CD4-positive, alpha-beta memory T cell (primary cell): ENCODE measurements at places on chromosomes 2 and 18.

- DNase-seq, result no peak
Measured at GRCh38 chr2:181025004-181025403, 44.6 kb downstream of the UBE2E3 start.

GRCh38 chr2:226338825-226339224 lies 460.8 kb downstream of the IRS1 start:
- no peak for DNase-seq

DNA sequence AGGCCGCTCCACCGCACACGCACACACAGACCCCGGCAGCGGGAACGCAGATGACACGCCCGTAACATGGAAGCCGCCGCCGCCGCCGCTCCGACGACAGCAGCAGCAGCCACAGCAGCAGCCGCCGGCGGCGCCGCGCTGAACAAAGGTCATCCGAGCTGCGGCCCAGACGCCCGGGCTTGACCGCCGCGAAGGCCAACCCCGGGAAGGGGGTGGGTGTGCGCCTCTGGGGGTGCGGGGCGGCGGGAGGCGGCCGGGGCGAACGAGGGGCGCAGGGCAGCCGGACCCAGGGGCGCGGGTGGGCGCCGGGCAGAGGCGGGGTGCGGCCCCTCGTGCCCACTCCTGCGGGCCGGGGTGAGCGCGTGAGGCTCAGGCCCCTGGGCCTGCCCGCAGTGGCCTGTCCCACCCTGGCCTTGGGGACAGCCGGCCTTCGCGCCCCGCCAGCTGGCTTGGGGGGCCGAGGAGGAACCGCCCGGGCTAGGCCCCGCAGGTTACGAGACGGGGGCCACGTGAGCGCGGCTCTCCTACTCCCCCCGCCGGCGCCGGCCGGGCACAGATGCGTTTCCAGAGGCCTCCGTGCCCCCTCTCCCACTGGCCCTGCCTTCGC lies 1.0 kb upstream of the ZNF532 start:
- peak; percentile 23 for DNase-seq

GRCh38 chr2:227862227-227862740 lies 9.1 kb upstream of the DAW1 start:
- DNase-seq, result peak; percentile 26

GRCh38 chr2:43169099-43169945 lies 57.1 kb downstream of the ZFP36L2 start:
- DNase-seq, result peak; percentile 50
